ENCODE measurements at places on chromosomes 2 and 18.
A peak's percentile ranks its signal among the peaks of the same experiment; 100 is the strongest.

GRCh38 chr2:240338274-240338673 is 97.2 kb upstream of the GPC1 start:
- DNase-seq: no peak

DNA sequence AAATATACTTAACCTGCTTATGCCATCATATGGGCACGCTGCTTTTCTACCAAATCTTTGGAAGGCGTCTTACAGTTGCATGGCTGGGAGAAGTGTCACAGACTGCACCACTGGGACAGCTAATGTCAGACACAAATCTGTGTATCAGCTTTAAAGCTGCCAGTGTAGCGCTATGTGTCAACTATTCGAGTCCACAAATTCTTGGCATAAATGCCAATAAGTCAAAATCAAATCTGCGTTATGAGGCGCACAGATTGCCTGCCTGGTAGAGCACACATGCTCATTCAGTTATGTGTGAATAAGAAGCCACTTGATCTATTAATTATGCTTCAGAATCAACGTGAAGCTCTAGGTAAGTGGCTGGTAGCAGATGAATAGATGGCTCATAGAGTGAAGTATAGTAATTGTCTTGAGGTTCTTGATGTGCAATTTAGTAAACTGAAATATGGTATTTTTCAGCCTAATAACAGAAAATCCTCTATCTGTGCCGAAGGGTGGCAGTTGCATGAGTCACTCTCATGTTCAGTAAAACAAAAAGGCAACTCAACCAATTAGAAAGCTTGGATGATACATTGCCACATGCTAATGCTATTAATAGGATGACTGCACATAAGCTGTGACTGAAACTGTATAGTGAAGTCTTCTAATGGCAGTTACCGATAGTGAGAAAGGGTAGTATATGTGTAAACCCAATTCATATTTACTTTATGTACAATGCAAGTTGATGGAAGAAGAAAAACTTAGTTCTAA is 52.0 kb downstream of the DCC start:
- no peak for DNase-seq

DNA sequence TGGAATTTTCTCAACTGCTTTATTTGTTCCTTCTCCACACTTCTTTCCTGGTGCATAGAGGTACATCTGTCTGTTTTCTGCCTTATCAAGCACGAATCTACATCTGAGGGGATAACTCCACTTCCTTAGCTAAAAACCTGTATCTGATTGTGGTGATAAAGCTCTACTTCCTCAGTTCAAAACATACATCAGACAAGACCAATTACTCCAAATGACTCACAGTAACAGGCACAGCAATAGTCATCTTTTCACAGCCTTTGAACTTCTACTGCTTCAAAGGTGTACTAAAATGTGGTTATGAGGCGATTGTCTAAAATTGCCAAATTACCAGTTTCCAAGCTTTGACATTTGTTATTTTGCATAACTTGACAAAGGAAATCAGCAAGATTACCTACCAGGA is 803.6 kb upstream of the ZEB2 start:
- DNase-seq: peak; percentile 8

- peak; percentile 75 for DNase-seq
Measured at GRCh38 chr2:187138265-187138664, 289.3 kb upstream of the ZSWIM2 start.

- no peak for DNase-seq
Measured at GRCh38 chr18:78582181-78582709, 397.4 kb upstream of the SALL3 start.

DNA sequence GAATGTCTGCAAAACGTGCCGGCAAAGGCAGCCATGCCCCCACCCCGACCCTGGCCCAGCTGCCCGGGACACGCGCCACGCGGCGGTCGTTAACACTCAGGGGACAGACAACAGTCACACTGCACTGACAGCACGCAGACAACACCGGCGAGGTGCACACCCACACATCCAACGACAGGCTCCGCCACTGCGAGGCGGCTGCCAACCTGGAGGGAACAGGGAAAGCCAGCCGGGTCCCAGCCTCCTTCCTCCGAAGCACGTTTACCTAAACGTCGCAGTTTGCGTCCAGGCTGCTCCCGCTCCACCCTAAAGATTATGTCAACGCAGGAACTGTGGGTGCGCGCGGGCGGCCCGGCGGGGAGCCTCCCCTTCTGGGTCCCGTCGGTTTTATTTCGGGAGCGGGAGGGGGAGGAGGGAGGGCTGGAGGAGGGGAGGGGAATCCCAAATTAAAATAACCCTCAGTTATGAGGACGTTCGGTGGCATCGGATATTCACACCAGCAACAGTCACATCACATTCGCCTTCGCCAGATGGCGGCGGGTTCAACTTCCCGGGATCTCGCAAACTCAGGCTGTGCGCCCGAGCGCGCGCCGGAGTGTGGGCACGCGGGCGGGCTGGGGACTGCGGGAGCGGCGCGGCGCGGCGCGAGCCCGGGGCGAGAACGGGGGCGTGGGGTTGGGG is 644 bp downstream of the PTGR3 start:
- DNase-seq: peak; percentile 61

DNA sequence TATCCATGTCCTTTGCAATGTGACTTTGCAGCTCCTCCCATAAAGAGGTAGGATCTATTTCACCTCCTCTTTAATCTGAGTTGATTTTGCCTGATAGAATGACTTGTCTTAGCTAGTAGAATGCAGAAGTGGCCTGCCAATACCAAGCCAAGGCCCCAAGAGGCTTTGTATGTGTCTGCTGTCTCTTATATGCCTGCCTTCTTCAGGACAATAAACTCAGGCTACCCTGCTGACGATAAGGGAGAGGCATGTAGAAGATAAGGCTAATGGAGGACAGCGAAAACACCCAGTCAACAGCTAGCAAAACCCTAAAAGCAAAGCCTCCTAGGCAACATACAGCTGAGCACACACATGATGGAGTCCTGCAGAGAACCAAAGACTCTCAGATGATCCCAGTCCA is 1.8 kb upstream of the ZC3H8 start:
- DNase-seq: no peak
